ENCODE measurements at places on chromosomes 1 and 21. TPM values are rescaled to one million over a fixed set of nuclear protein-coding genes. Genes with fewer than 3 reads are reported as not detected.

DNA sequence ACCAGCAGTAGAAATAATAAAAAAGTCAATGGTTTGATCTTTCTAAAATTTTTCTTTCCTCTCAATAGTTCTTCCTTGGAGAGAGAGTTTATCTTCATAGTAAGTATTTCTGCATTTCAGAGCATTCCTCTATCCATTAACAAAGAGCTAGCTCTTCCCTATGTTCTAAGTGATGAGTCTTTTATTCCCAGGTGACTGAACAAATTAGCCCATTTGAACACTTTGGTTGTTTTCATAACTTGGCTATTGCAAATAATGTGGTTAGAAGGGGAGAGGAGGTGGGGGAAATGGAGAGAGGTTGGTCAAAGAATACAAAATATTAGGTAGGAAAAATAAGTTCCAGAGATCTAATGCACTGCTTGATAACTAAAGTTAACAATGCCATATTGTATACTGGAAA is 598.9 kb downstream of the KCNT2 start:
- H3K27ac ChIP-seq: no peak overlapping the region
- DNase-seq: no peak
- no peaks in the 10 kb centered on the region for H3K4me1 ChIP-seq
- H3K27me3 ChIP-seq: no peaks in the 10 kb centered on the region
- no peak overlapping the region for H3K4me3 ChIP-seq

- H3K4me3 ChIP-seq: no peak overlapping the region
- H3K27me3 ChIP-seq: no peaks in the 10 kb centered on the region
- no peaks in the 10 kb centered on the region for H3K36me3 ChIP-seq
Observed at GRCh38 chr1:199336745-199337640, 690.5 kb upstream of the NR5A2 start.

DNA sequence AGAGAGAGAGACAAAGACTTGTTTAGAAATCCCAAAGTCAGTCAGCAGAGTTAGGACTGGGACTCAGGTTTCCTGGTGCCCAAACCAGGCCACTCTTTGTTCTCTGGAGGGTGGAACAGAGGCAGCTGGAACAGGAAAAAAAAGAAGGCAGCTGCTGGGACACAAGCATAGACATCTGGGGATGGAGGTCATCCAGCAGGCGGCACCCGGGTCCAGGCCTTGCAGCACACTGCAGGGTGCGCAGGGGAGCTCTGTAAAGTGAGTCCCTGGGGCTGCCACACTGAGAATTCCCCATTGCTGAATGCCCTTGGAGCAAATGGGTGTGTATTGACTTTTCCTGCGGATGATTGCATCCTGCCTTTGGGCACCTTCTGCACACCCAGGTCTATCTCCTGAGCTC is 222.9 kb upstream of the CSF3R start:
- H3K4me3 ChIP-seq: no peak overlapping the region
- no peaks in the 10 kb centered on the region for H3K36me3 ChIP-seq
- H3K27ac ChIP-seq: no peak overlapping the region
- no peak for DNase-seq
- peaks cover 21% of the 10 kb centered on the region for H3K4me1 ChIP-seq
- peaks cover 38% of the 10 kb centered on the region for H3K27me3 ChIP-seq

DNA sequence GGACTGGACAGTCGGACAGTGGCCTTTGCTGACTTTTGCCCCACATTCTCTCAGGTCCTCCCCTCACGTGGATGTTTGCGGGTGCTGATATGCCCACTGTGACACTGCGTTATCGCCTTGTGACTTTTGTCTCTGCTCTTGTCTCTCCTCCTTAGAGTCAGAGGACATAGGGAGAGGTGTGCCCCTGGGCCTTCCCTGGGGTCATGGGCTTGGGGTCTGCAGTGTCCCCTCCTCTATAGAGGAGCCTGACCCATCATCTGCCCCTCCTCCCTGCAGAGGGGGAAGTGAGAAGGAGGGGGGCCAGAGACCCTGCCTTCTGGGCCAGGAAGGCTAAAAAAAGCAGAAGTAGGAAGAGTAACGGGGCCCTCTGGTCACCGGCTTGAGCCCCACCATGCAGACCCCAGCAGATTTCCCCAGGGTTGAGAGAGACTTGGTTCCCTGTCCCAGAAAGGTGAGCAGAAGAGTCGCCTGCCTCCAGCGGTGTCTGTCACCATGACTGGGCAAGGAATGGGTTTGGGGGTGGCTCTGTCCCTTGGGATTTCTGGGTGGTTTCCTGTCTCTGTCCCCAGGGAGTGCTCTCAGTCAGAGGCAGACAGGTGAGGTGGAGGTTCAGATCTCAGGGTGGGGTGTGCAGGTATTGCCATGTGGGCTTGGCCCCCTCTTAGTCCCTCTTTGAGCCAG is 13.3 kb downstream of the RPS6KA1 start:
- H3K27me3 ChIP-seq: no peaks in the 10 kb centered on the region
- peak overlapping the region; percentile 52 for H3K27ac ChIP-seq
- no peak overlapping the region for H3K4me3 ChIP-seq
- DNase-seq: no peak

GRCh38 chr1:65229754-65230339 is 79.5 kb upstream of the DNAJC6 start:
- H3K27ac ChIP-seq: no peak overlapping the region
- no peak for DNase-seq
- no peaks in the 10 kb centered on the region for H3K36me3 ChIP-seq
- H3K27me3 ChIP-seq: no peaks in the 10 kb centered on the region

- no peak for DNase-seq
- H3K27ac ChIP-seq: no peak overlapping the region
- peaks cover 4% of the 10 kb centered on the region for H3K36me3 ChIP-seq
- no peak overlapping the region for H3K4me3 ChIP-seq
- no peaks in the 10 kb centered on the region for H3K4me1 ChIP-seq
Observed at GRCh38 chr1:243841507-243841906, 8.5 kb downstream of the AKT3 start.

DNA sequence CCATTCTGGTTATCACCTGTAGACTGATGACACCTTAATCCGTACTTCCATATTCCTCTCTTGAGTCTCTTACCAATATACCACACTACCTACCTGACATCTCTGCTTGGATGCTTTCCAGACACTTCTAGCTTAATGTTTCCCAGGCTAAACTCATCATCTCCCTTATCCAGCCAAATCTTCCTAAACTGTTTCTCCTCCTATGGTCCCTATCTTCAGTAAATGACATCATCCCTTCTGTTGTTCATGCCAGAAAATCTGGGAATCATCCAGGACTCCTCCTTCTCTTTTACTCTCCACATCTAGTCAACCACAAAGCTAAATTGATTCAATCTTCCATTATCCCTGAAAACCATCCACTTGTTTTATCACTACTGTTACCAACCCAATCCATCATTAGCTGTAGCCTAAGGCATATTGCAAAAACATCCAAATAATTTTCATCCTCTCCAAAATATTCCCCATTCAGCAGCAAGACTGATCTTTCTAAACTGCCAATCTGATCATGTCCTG is 464.1 kb upstream of the BEND5 start:
- H3K27me3 ChIP-seq: no peaks in the 10 kb centered on the region
- no peak overlapping the region for H3K4me3 ChIP-seq
- no peaks in the 10 kb centered on the region for H3K36me3 ChIP-seq
- no peak for DNase-seq

GRCh38 chr21:33070744-33070997 is 730 bp downstream of the OLIG1 start:
- H3K4me3 ChIP-seq: peak overlapping the region; percentile 32
- DNase-seq: no peak
- peaks cover 74% of the 10 kb centered on the region for H3K27me3 ChIP-seq
- H3K4me1 ChIP-seq: peaks cover 30% of the 10 kb centered on the region

- H3K4me3 ChIP-seq: no peak overlapping the region
- no peaks in the 10 kb centered on the region for H3K27me3 ChIP-seq
- peak; percentile 54 for DNase-seq
- no peaks in the 10 kb centered on the region for H3K4me1 ChIP-seq
- no peaks in the 10 kb centered on the region for H3K36me3 ChIP-seq
Observed at GRCh38 chr1:57489358-57490036, 65.6 kb upstream of the DAB1 start.

DNA sequence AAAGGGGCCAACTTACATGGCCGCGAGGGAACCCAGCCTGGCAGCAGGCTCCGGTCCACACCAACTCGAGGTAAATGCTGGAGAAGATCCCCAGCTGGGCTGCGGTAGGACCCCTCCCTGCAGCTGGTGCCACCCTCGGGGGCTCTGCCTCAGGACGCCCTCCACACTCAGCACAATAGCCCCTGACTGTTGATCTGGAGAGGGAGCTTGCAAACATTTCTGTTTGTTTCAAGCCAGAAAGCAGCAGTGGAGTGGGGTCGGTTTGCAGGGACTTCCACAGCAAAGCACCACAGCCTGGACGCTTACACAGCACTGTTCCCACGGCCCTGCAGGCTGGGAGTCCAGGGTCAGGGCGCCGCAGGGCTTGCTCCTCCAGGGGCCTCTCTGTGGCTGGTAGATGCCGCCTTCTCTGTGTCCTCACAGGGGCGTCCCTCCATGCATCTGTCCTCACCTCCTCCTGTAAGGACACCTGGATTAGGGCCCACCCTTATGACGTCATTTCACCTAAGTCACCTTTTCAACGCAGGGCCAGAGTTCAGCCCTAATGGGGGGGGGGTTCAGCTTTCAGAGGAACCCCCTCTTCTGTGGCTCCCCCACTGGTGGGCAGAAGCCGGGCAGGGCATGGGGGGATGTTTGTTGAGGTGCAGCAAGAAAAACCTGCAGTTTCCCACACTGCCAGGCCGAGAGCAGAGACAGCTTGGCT is 24.1 kb upstream of the TTC34 start:
- no peak for DNase-seq
- no peaks in the 10 kb centered on the region for H3K36me3 ChIP-seq
- peaks cover 12% of the 10 kb centered on the region for H3K4me1 ChIP-seq
- no peak overlapping the region for H3K27ac ChIP-seq

- no peaks in the 10 kb centered on the region for H3K27me3 ChIP-seq
- H3K27ac ChIP-seq: peak overlapping the region; percentile 17
- no peaks in the 10 kb centered on the region for H3K4me1 ChIP-seq
- no peak for DNase-seq
Observed at GRCh38 chr1:217088521-217089284, 365.5 kb upstream of the ESRRG start.

DNA sequence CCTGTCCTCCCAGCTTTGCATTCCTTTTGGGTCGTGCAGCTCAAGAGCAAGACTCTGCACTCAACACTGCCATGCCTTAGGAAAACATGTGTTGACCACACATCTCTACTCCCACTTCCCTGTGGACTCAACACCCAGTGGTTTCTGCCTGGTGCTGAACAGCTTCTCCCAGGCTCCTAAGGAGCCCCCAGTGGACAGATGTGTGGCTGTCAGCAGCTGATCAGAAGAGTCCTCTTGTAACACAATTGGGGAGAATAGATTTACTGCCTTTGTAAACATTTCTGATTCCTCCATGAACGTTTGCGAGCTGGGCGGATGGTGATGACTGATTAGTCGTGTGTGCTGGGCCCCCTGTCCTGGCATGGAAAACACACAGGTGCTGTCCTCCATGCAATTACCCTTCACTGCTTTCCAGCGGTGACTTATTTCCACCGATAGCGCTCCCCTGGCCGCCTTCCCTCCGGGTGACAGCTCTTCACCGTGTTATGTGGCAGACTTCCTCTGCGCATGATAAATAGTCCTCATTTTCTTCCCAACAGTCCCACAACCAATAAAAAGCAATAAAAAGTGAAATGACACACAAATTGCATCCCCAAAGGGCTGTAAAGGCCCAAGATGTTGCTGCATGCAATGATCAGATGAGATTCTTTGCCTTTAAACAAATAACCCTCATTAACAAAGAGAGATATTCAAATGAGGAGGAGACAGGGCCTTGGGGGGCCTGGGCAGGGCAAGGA is 249.4 kb upstream of the AJAP1 start:
- DNase-seq: peak; percentile 96
- H3K36me3 ChIP-seq: no peaks in the 10 kb centered on the region
- H3K27ac ChIP-seq: no peak overlapping the region
- H3K4me1 ChIP-seq: peaks cover 9% of the 10 kb centered on the region
- H3K27me3 ChIP-seq: no peaks in the 10 kb centered on the region

GRCh38 chr21:10616535-10616934 is 95.2 kb downstream of the TPTE start:
- H3K27ac ChIP-seq: no peak overlapping the region
- H3K27me3 ChIP-seq: no peaks in the 10 kb centered on the region
- no peak overlapping the region for H3K4me3 ChIP-seq
- H3K36me3 ChIP-seq: no peaks in the 10 kb centered on the region
- no peak for DNase-seq

The F5 gene
- 2.6 TPM for polyA plus RNA-seq

The PADI2 gene
- 32.6 TPM for polyA plus RNA-seq

The AGBL4 gene
- 3.8 TPM for polyA plus RNA-seq

The HPCA gene
- 177 TPM for polyA plus RNA-seq

The TAS1R2 gene
- polyA plus RNA-seq: not detected

Data from spinal cord (tissue), 10 donors.